Mesothelial cell of epicardium (in vitro differentiated cells): ENCODE measurements at places on chromosomes 2 and 18.

DNA sequence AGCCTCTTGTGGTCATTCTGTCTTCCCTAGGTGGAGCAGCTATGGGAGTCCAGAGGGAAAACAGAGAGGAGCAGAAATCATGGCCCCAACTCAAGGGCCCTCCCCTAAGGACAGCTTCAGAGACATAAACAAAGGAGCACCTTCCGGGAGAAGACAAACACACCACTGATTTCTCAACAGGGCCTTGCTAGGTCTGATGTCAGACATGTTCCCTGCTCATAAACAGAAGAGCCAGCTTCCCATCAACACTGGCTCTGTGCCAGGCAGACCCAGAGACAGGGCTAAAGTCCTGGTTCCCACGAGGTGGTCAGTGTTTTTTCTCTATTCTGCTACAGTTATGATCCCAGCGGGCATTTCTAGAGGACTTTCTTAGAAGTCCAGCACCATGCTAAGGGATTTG is 19.3 kb downstream of the CXCR2 start:
- H3K4me1 ChIP-seq, result no peaks in the 10 kb centered on the region
- no peak overlapping the region for H3K4me3 ChIP-seq
- H3K36me3 ChIP-seq, result no peaks in the 10 kb centered on the region

DNA sequence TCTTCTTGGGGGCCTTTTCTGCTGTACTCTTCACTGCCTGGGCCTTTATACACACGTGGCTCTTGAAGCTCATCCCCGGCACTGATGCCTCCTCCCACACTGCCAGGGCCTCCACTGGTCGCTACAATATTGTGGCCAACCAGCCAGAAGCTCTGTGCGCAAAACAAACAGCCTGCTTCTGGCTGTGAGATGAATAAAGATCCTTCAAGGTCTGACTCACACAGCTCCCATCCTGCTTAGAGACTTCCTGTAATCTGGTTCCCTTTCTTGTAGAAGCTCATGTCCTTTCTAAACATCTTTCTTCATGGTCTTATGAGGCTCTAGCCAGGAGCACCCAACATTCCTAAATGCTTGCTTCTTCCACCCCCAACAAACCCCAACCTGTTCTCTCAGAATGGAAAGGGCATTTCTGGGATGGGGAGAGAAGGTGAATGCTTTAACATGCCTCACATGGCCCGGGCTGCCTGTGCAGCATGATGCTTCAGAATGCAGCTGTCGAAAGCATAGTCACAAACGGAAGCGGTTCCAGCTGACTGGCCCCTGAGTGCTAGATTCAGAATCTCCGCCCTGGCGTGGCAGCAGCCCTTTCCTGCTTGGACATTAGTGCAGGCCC is 24.6 kb downstream of the NRP2 start:
- no peak for DNase-seq
- no peaks in the 10 kb centered on the region for H3K27me3 ChIP-seq
- H3K4me3 ChIP-seq, result no peak overlapping the region
- H3K27ac ChIP-seq, result peak overlapping the region; percentile 79
- H3K4me1 ChIP-seq, result peaks cover 37% of the 10 kb centered on the region

GRCh38 chr2:9548506-9548905 is 7.1 kb downstream of the ADAM17 start:
- H3K27me3 ChIP-seq, result no peaks in the 10 kb centered on the region
- peak overlapping the region; percentile 71 for H3K27ac ChIP-seq
- peaks cover 22% of the 10 kb centered on the region for H3K4me1 ChIP-seq
- H3K4me3 ChIP-seq, result no peak overlapping the region

DNA sequence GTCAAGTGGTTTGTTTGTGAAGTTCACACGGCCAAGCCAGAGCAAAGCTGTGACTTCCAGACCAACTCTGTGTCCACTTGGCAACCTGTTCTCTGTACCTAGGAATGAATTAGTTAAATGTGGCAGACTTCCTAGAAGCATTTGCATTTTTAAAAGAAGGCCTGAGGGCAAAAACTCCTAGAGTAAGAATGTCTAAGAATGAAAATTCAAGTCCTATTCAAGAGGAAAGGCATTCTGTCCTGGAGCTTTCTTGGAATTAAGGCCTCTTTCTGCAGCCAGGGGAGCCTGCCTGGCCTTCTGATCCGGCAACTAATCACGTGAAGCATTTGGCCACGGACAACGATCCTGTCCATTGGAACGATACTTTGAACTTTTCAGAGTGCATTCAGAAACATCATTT is 155.0 kb downstream of the SETBP1 start:
- no peak overlapping the region for H3K4me3 ChIP-seq
- peaks cover 54% of the 10 kb centered on the region for H3K4me1 ChIP-seq
- H3K27me3 ChIP-seq, result peaks cover 2% of the 10 kb centered on the region
- DNase-seq, result no peak

- H3K27me3 ChIP-seq, result no peaks in the 10 kb centered on the region
- H3K27ac ChIP-seq, result no peak overlapping the region
- peaks cover 6% of the 10 kb centered on the region for H3K4me1 ChIP-seq
- H3K36me3 ChIP-seq, result peaks cover 21% of the 10 kb centered on the region
- no peak overlapping the region for H3K4me3 ChIP-seq
- DNase-seq, result no peak
Observed at GRCh38 chr2:201837824-201838431, 31.6 kb downstream of the CDK15 start.

GRCh38 chr2:25740810-25741381 is 67.5 kb upstream of the DTNB start:
- H3K27me3 ChIP-seq, result no peaks in the 10 kb centered on the region
- peaks cover 14% of the 10 kb centered on the region for H3K36me3 ChIP-seq
- no peak for DNase-seq
- no peak overlapping the region for H3K4me3 ChIP-seq

DNA sequence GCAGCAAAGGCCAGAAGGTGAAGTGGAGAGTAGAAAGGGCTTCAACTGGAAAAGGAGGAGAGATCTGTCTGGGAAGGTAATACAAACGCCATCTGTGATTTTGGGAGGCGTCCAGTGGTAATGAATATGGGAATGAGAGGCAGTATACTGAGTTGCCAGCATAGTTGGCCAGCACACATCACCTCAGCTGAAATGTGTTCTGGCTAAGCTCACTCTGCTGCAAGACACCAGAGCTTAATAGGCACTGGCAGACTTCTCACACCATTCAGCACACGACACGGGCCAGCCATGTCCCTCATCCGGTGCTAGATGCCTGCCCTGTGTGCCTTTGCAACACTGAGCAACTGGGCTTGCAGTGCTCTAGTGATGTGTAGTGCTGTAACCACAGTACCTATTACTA is 277.1 kb downstream of the PIEZO2 start:
- H3K4me3 ChIP-seq, result no peak overlapping the region
- H3K27ac ChIP-seq, result no peak overlapping the region
- H3K4me1 ChIP-seq, result no peaks in the 10 kb centered on the region

DNA sequence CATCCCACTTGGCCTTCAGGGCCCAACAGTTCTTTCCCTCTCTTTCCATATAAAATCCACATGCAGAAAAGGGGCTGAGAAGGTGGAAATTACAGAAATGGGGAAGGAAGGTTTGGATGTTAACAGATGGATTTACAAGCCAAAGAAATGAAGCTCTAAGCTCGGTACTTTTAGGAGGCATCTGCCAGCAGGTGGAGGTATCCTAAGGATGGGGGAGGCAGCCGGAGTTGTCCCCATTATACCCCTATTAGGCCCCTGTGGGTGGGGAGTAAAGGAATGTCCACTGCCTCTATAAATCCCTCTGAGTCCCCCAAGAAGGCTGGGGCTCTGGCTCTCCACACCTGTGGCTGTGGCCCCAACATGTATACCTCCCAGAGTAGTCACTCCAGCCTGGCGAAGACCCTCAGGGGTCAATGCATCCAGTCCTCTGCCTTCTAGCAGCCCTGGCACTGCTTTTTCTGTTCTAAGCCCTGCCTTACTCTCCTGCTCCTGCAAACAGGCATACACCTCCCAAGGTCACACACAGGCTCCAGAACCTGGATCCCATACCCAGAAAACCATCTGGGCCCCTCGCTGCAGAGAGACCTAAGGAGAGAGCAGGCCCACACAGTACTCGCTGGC is 1.2 kb downstream of the FBXO41 start:
- DNase-seq, result no peak
- H3K27me3 ChIP-seq, result peaks cover 75% of the 10 kb centered on the region
- no peak overlapping the region for H3K27ac ChIP-seq
- H3K4me3 ChIP-seq, result peak overlapping the region; percentile 68
- H3K36me3 ChIP-seq, result no peaks in the 10 kb centered on the region
- peaks cover 5% of the 10 kb centered on the region for H3K4me1 ChIP-seq

- no peak overlapping the region for H3K4me3 ChIP-seq
- H3K27ac ChIP-seq, result no peak overlapping the region
- H3K27me3 ChIP-seq, result no peaks in the 10 kb centered on the region
- peaks cover 27% of the 10 kb centered on the region for H3K4me1 ChIP-seq
- DNase-seq, result no peak
- H3K36me3 ChIP-seq, result no peaks in the 10 kb centered on the region
Observed at GRCh38 chr2:190722061-190722759, 73.3 kb downstream of the NAB1 start.

GRCh38 chr2:156663757-156664409 is 227.7 kb downstream of the GPD2 start:
- no peaks in the 10 kb centered on the region for H3K4me1 ChIP-seq
- DNase-seq, result no peak

GRCh38 chr2:165601065-165601830 is 131.8 kb downstream of the CSRNP3 start:
- peaks cover 38% of the 10 kb centered on the region for H3K36me3 ChIP-seq
- peak overlapping the region; percentile 47 for H3K27ac ChIP-seq
- DNase-seq, result no peak
- no peaks in the 10 kb centered on the region for H3K27me3 ChIP-seq
- peaks cover 24% of the 10 kb centered on the region for H3K4me1 ChIP-seq

- H3K36me3 ChIP-seq, result peaks cover 1% of the 10 kb centered on the region
- H3K27ac ChIP-seq, result no peak overlapping the region
- H3K27me3 ChIP-seq, result no peaks in the 10 kb centered on the region
- peaks cover 2% of the 10 kb centered on the region for H3K4me1 ChIP-seq
Observed at GRCh38 chr2:54012538-54013141, 41.8 kb upstream of the PSME4 start.
